ENCODE measurements at places on chromosomes 5 and 9.
A peak's percentile ranks its signal among the peaks of the same experiment; 100 is the strongest.

DNA sequence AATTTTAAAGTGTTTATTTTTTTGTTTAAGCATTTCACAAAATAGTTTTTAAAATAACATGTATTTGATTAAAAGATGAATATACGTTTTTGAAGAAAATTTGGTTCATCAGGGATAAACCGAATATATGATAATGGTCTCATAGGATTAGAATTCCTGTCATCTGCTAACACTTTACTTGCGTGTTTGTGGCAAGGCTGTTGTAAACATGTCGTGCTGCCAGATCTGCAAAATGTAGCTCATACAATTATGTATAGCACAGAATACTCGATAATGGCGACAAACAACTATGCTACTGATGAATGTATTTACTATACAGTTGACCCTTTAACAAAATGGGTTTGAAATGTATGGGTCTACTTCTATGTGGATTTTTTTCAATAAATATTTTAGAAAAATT is 7.2 kb upstream of the TXNDC8 start:
- no peak for DNase-seq

DNA sequence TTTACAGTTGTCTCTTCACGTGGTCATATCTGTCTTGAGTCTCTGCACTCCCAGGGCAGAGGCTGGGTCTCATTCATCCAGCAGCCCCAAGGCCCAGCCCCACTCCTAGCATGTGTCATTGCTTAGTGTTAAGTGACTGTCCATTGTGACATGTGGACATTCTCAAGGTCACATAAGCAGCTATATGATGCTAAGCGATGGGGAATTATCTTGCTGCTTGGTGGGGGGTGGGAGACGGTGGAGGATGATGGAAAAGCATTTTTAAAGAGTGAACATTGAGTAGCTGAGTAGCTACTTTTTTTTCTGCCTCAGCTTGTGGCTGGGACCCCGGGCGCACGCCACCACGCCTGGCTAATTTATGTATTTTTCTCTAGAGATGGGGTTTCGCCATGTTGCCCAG is at the start of gene C9orf153:
Gene C9orf153, minus strand, starts transcription at position 101 of the 400 bp plus-strand sequence. CDS start 30,054 bp downstream, outside the sequence.
- DNase-seq, result no peak

DNA sequence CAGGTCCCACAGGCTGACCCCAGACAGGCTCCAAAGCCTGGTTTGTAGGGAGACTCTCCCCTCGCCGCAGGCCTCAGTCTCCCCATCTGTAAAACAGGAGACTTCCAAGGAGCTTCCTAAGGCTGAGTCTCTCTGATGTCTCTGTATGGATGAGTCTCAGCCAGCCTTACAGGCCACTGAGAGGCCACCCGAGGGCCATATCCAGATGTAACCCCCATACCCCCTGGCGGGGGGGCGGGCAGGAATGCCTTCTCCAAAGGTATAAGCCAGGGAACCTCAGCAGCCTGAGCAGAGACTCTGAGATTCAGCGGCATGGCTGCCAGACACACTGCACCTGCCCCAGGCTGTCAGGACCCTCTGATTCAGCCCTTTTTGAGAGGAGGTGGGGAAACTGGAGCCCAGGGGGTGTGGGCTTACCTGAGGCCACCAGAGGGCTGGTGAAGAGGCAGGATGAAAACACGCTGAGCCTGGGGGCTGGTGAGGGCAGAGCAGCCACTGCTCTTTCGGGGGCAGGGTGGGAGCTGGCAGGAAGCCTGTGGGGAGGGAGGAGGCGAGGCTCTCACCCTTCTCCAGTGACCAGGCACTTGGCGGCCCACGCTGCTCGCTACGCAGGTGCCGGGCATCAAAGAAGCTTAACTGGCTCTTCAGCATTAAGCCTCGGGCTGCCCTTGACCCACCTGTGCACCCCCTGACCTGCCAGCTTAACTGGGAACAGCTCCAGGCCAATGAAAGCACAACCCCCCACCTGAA is 5.5 kb upstream of the SUSD3 start:
- DNase-seq, result no peak

DNA sequence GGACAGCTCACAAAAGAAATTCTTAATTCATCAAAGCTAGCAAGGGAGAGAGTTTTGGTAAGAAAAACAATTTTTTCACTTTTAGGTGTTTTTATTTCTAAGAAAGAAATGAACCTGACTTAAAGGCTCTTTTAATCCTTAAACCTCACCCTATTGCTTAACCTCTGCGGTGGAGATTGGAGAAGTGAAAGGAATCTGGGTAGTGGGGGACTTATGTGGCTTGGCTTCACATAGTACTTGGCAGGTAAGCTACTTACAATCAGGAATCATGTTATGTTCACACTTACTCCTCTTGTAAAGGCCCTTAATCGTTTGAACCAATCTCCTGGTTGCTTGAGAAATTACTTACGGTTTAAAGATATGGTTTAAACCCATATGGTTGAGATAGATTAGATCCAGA is 104.8 kb downstream of the ISOC1 start:
- no peak for DNase-seq

GRCh38 chr9:117121316-117121715 is 293.5 kb downstream of the ASTN2 start:
- DNase-seq, result no peak

DNA sequence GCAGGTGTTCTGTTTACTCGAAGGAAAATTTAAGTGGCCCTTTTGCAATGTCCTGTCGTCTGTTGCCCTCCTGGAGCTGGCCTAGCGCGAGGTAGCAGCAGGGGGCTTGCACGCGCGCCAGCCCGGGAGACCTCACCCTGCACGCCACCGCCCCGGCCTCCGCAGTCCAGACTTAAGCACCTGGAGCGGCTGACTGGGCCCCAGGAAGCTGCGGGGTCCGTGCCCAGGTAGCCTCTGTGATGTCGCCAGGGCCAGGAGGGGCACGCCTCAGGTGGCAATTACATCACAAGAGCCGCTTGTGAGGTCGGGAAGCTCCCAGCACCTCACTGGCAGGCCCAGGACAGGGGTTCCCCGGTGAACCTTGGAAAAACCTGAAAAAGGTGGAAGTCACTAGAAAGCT is at the start of gene SAXO1:
Gene SAXO1, minus strand, starts transcription at position 195 of the 400 bp plus-strand sequence. CDS start 301 bp downstream, outside the sequence.
- no peak for DNase-seq

DNA sequence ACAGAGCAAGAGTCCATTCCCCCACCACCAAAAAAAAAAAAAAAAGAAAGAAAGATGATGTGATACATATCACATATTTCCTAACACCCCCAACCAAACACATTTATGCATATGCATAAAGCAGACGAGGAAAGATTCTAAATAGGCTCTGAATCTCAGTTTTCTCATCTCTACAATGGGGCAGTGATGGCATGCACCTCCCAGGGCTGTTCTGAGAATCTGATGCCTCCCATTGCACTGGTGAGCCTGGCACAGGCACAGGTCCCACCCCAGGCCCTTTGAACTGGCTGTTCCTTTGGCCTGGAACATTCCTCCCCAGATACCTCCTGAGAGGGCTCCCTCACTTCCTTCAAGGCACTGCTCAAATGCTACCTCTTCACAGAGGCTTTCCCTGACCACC is 116.5 kb downstream of the C9orf50 start:
- no peak for DNase-seq

- no peak for DNase-seq
Measured at GRCh38 chr9:20844916-20845315, 160.9 kb downstream of the FOCAD start.

DNA sequence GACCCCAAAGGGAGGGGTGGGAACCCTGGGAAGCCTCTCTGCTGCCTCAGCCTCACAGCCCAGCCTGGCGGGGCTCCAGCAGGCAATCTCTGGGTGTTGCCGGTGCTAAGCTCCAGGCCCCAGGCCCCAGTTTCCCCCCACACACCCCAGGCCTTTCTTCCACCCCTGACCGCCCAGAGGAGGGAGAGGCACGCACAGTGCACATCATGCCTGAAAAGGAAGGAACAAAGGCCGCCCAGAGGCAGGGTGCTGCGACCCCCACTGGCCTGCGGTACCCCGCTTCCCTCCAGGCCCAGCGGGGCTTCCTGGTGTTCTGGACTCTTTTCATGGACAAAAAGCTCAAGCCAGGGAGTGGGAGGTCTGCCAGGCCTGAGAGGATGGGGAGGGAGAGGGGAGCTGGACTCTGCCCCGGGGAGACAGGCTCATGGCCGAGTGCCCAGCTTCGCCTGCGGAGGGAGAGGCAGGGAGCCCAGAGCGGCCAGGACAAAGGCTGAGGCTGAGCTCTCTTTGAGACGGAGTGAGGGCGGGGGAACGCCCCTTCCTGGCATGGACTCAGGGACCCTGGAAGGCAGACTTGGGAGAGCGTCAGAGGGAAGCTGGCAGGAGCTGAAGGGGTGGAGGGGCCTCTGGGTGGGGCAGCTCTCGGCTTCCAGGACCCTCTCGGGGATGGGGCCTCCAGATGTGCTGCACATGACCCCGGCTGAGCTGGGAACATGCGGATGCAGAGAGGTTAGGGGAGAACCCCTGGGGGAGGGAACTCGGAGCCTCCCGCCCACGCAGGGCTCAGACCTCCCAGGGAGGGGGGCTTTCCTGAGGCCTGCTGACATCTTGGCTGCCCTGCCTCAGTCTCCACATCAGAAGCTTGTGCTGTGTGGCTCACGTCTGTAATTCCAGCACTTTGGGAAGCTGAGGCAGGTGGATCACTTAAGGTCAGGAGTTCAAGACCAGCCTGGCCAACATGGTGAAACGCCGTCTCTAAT is 1.8 kb upstream of the ENTPD2 start:
- DNase-seq, result peak; percentile 70

GRCh38 chr5:103674739-103675138 is 112.2 kb upstream of the NUDT12 start:
- DNase-seq, result no peak

DNA sequence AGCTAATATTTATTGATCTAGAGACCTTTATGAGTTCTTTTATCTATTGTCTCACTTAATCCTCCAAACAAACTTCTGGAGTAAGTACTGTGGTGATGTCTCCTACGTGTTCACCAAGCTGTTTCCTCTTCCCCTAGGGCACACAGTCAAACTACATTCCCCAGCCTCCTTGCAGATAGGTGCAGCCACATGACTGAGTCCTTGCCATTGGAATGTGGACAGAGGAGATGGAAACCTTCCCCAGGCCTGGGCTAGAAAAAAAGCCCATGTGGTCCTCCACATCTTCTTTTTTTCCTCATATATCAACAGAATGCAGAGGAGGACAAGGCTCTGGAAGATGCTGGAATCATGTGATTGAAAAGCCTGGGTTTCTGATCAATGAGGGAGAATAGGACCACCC is 88.0 kb downstream of the ANKRD55 start:
- DNase-seq, result no peak

GRCh38 chr5:66338828-66339227 is 194.7 kb downstream of the SREK1 start:
- DNase-seq, result no peak

DNA sequence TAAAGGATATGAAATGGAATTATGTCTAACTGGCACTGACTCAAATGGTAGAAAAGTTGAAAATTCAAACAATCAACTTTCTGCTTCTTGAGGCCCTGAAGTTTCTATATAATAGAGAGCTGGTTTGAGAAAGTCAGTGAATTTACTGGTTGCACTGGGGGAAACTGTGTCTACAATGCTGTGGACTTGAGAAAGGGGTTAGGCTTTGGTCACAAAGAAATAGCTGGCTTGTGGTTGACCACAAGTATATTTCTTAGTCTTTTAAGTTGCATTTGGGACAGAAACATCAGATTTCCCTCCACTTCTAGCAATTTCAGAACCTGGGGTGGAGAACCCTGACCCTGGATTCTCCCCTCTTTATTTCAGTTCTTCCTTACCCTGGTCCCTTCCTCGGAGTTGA is 192.6 kb upstream of the ACTBL2 start:
- DNase-seq, result no peak

- DNase-seq, result no peak
Measured at GRCh38 chr5:34411470-34412346, 244.4 kb upstream of the RAI14 start.

GRCh38 chr5:80656425-80656824 is 1.6 kb upstream of the DHFR start:
- no peak for DNase-seq

DNA sequence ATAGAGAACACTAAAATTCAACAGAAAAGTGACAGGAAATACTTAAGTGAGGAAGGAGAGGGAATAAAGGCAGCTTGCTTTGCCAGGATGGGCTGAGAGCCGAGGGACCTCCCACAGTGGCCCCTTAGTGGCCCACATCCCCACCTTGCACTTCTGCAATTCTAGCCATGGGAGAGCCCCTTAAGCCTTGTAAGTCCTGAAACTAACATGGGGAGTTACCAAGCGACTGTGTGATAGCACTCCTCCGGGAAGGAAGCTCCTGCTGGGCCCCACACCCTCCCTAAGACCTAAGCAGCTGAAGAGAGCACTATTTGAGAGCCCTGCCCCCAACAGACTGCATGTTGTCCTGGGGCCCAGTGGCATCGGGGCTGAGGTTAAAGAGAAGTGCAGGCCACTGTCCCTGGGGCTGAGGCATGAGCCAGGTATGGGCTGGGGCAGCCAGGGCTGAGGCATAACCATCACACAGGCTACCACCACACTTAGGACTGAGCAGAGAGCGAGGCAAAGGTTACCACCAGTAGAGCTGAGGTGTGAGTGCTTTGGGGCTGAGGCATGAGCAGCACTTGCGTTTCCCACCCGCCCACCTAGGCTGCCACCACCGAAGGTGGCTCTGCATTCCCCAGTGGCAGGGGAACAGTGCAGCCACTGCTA is 301.8 kb upstream of the TRPC7 start:
- DNase-seq, result no peak

- DNase-seq, result no peak
Measured at GRCh38 chr5:9316733-9317132, 229.1 kb downstream of the SEMA5A start.

DNA sequence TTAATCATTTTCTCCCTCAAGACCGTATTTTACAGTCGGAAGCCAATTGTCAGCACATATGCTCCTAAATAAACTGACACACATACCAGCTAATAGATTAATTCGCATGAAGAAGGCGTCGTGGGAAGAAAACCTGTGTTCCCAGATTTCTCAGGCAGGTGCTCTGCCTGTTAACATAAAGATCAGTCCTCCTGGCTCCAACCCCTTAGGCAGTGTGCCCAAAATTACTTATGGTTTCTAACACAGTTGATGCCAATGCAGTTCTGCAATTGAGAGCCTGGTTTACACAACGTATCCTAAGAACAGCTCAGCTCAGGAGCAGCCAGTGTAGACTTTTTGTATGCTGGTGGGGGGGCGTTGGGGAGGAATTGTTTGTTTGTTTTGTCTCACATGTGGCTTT is 208.3 kb downstream of the ENC1 start:
- no peak for DNase-seq

- DNase-seq, result no peak
Measured at GRCh38 chr5:92470770-92471169, 1087.7 kb upstream of the ARRDC3 start.

- no peak for DNase-seq
Measured at GRCh38 chr5:79759436-79759835, 69.8 kb downstream of the CMYA5 start.

- no peak for DNase-seq
Measured at GRCh38 chr5:34459908-34460307, 196.2 kb upstream of the RAI14 start.

- DNase-seq, result no peak
Measured at GRCh38 chr9:21555911-21556310, 73.8 kb upstream of the IFNE start.

GRCh38 chr5:131389096-131389868 is 125.4 kb downstream of the CDC42SE2 start:
- DNase-seq, result no peak
